H1 (cell line): ENCODE measurements at places on chromosomes 3 and 15.

DNA sequence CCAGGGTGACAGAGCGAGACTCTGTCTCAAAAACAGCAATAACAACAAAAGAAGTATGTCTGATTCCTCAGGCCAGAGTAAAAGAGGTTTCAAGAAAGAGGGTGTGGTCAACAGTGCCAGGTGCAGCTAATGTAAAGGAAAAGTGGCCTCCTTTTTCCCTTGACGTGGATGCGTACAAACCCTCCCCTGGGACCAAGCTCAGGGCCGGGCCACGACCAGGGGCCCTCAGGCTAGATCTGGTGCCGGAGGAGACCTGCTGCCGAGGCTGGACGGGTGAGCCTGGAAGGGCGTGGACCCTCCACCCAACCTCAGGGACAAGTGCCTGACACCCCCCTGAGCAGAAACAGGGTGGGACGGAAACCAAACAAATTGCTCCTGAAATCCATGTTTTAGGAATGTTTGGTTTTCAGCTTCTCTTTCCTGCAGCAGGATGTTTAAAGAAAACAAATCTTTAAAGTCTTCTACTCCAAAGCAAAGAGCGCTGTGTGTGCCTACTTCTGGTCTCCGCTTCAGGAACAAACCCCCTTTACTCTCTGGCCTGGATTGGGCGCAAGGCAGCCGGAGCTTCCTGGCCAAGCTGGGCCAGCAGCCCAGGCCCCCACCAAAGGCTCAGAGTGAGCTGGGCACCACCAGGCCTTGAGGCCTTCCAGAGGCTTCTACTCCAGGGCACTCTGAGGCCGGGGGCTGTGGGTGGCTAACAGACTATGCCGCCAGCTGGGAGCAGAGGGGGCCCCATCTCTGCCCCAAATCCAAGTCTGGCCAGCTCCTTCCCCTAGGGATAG is 21.4 kb downstream of the ZDHHC19 start:
- no peaks in the 10 kb centered on the region for H3K4me1 ChIP-seq
- no peak overlapping the region for H3K4me3 ChIP-seq
- no peaks in the 10 kb centered on the region for H3K27me3 ChIP-seq
- H3K27ac ChIP-seq: no peak overlapping the region

DNA sequence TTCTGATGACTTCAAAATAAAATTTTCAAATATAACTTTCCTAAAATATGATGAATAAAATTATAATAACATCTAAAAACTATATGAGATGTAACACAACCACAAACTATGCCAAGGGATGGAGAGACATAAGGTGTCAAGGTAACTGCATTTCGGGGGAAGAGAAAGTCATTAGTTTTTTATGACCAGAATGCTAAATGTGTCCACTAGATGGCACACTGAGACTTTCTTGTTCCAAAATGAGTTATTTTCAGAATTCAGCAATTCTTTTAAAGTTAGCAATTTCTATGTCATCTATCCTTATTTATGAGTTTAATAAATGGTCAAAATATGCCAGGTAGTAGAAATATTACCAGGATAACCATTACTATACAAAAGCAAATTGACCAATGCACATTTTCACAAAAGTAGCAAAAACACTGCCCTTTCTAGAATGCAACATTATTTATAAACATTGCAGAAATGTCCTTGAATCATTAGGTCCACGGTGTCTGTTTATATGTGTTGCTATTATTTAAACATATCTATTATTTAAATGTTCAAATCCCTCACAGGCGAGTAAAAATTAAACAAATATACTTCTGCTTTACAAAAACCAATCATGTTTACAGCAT is 374.2 kb downstream of the PLCL2 start:
- H3K4me1 ChIP-seq: no peaks in the 10 kb centered on the region
- H3K36me3 ChIP-seq: no peaks in the 10 kb centered on the region
- no peaks in the 10 kb centered on the region for H3K27me3 ChIP-seq
- DNase-seq: no peak
- no peak overlapping the region for H3K27ac ChIP-seq
- no peak overlapping the region for H3K4me3 ChIP-seq

DNA sequence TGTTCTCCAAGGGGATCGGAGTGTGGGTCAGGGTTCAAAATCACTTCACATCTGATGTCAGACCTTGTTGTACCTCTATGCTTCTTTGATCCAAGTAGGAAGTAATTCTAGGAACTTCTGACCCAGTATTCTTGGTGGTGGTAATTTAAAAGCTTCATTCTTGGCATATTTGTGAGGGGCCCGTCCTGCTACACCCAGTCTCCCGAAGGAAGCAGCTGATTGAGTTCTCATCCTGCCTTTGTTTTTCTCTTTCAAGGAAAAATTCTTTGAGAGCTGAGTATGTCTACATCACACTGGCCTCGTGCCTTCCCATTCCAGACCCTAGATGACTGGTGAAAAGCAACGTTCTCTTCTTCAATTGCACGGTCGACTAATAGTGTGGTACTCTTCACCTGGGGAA is 234.4 kb upstream of the TPRG1 start:
- no peak overlapping the region for H3K27ac ChIP-seq
- no peaks in the 10 kb centered on the region for H3K27me3 ChIP-seq
- DNase-seq: no peak
- no peak overlapping the region for H3K4me3 ChIP-seq
- no peaks in the 10 kb centered on the region for H3K36me3 ChIP-seq

DNA sequence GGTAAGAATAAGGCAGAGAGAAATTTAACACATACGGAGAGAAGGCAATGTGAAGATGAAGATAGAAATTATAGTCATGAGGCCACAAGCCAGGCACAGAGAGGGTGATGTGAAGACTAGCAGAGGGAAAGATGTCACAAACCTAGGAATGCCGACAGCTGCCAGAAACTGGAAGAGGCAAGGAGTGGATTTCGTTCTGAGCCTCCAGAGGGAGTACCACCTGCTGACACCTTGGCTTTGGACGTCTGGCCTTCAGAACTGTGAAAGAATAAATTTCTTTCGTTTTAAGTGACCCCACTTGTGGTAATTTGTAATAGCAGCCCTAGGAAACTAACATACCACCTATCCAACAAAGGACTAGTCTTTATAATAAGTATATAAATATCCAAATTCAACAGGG is 5.0 kb upstream of the SGO1 start:
- no peak overlapping the region for H3K4me3 ChIP-seq
- H3K27ac ChIP-seq: no peak overlapping the region
- H3K27me3 ChIP-seq: no peaks in the 10 kb centered on the region
- H3K4me1 ChIP-seq: 0 out of 2 replicates have a peak, but pooled peaks cover 3% of the 10 kb centered on the region
- no peak for DNase-seq

GRCh38 chr3:117074826-117075225 is 365.2 kb downstream of the TUSC7 start:
- no peak overlapping the region for H3K27ac ChIP-seq
- H3K4me3 ChIP-seq: no peak overlapping the region
- DNase-seq: no peak
- H3K4me1 ChIP-seq: no peaks in the 10 kb centered on the region
- H3K27me3 ChIP-seq: no peaks in the 10 kb centered on the region

GRCh38 chr3:59267021-59267420 is 217.2 kb upstream of the CFAP20DC start:
- no peak for DNase-seq
- no peaks in the 10 kb centered on the region for H3K36me3 ChIP-seq
- no peaks in the 10 kb centered on the region for H3K4me1 ChIP-seq
- H3K27ac ChIP-seq: no peak overlapping the region
- no peak overlapping the region for H3K4me3 ChIP-seq

GRCh38 chr3:16512435-16513140 is 911 bp downstream of the RFTN1 start:
- no peaks in the 10 kb centered on the region for H3K36me3 ChIP-seq
- H3K27ac ChIP-seq: no peak overlapping the region
- H3K27me3 ChIP-seq: peaks cover 33% of the 10 kb centered on the region

DNA sequence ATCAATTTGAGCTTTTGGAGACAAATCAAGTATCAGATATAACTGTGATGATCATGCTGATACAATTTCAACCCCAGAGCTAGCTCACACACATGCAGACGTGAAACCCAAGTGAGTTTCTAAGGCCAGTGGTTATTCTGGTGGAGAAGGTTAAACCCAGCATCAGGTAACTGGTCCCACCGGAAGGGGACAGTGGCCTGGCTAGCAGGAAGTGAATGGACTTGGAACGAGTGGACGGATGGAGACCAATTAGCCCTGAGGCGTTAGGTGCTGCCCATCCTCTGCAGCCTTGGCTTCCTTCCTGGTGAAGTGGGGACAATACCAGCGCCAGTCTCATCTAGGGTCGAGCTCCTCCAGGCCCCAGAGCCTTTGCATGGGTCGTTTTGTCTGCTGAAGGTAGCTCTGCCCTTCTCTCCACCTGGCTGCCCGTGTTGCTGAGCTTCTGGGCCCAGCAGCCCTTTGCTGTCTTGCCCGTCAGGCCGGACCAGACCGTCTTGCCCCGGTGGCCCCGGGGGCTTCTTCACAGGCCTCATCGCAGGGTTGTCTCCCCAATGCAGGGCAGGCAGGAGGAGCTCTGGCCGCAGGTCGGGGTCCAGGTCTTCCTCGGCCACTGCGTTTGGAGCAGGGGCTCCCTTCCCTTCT is 915 bp upstream of the KCTD6 start:
- no peaks in the 10 kb centered on the region for H3K36me3 ChIP-seq
- H3K4me1 ChIP-seq: peaks cover 4% of the 10 kb centered on the region
- DNase-seq: no peak
- peak overlapping the region; percentile 27; the same call in 1 of the 2 replicates for H3K4me3 ChIP-seq
- no peaks in the 10 kb centered on the region for H3K27me3 ChIP-seq
